Natural killer cell treated with Interleukin-12 subunit alpha and Interleukin-12 subunit beta and Interleukin-15 and Interleukin-18, amount 100 ng/mL, for 72 hours (primary cell): ENCODE measurements at places on chromosomes 1 and 21.

- DNase-seq, result no peak
Measured at GRCh38 chr1:66353257-66353656, 180.7 kb upstream of the SGIP1 start.

DNA sequence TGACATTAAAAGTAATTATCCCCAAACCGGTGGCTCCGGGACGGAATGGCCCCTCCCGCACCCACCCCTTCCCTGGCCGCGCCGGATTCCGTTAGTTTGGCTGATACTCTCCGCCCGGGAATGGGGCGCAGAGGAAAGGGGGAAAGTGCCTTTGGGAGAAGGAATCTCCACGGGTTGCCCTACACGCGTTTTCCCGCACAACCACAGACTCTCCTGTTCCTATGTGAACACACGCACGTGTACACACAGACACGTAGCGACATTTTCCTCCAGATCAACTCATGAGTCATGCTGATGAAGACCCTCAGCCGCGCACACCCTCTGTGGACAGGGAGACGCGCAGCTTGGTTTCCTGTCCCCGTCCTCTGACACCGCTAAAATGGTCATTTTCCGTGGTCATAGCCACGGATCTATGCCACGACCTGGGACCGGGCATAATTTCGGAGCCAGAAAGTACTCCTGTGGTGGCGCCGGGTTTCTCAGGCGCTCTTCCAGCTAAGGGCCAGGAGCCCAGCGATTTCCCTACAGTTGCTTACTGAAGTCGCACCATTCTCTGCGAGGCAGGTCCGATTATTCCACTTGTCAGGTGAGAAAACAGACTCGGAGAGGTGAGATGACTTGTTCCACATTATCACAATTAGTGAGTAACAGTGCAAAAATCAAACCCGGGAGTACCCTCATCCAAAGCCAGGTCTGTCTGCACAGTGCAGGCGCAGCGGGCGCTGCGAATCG is 4.0 kb upstream of the DMRTA2 start:
- DNase-seq, result no peak

- DNase-seq, result no peak
Measured at GRCh38 chr1:154435599-154436200, 30.6 kb downstream of the IL6R start.

- no peak for DNase-seq
Measured at GRCh38 chr1:66947267-66947666, 22.5 kb downstream of the MIER1 start.

GRCh38 chr1:240310226-240310925 is 218.7 kb downstream of the FMN2 start:
- no peak for DNase-seq

- no peak for DNase-seq
Measured at GRCh38 chr1:210344706-210345105, 16.0 kb downstream of the HHAT start.

DNA sequence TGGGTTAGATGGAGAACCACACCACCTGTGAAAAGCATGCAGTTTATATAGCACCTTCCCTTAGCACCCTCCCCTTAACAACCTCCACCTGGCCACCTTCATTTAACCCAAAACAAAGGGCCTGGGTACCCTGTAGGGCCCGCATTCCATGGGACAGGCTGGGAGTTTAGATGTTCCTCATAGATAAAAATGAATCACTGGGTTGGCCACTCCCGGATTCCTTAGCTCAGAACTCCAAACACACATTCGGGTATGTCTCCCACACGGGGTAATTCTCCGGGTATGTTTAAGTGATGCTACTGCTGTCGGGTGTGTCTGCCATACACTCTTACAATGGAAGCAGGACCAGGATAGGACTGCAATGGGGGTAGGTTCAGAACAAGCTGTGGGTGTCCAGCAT is 43.9 kb upstream of the FOXO6 start:
- no peak for DNase-seq

- DNase-seq, result no peak
Measured at GRCh38 chr1:27157194-27157593, 2.3 kb upstream of the SLC9A1 start.

DNA sequence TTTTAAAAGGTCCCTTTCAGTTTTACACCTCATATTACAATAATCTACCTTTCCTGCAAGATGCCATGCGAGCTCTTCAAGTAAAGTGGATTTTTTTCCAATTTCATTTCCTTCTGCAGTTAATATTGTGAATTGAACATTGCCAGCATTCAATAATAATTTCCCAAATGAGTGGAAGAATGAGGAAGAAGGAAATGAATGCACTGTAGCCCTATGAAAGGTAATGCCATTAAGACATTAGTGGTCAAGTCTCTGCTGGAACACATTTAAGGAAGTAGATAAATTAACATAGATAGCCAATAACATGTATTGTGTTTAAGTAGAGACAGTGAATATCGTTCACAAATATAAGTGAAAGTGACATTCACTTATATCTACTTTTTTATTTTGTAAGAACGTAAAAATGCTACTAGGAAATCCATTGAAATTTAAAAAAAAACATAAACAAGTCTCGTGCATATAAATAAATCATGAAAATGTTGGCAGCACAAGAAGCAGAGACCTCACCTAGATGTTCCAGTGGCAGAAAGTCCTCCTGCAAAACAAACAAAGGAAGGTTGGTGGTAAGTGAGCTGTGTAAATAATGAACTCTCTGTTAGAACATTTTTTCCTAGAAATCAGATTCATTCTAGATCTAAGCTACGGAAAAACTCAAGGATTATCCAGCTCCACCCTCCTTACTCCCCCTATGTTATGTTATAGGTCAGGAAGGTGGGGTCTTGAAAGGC is 17.7 kb downstream of the FCRL3 start:
- DNase-seq, result no peak
